Mucosa of descending colon (tissue), 3 donors: ENCODE measurements at places on chromosomes 5 and 9. TPM values are rescaled to one million over a fixed set of nuclear protein-coding genes. Genes with fewer than 3 reads are reported as not detected.

GRCh38 chr5:160539431-160539830, 117.8 kb downstream of the PTTG1 start:
- DNase-seq, result no peak

GRCh38 chr5:133468596-133468995, 143.7 kb downstream of the FSTL4 start:
- DNase-seq, result no peak

DNA sequence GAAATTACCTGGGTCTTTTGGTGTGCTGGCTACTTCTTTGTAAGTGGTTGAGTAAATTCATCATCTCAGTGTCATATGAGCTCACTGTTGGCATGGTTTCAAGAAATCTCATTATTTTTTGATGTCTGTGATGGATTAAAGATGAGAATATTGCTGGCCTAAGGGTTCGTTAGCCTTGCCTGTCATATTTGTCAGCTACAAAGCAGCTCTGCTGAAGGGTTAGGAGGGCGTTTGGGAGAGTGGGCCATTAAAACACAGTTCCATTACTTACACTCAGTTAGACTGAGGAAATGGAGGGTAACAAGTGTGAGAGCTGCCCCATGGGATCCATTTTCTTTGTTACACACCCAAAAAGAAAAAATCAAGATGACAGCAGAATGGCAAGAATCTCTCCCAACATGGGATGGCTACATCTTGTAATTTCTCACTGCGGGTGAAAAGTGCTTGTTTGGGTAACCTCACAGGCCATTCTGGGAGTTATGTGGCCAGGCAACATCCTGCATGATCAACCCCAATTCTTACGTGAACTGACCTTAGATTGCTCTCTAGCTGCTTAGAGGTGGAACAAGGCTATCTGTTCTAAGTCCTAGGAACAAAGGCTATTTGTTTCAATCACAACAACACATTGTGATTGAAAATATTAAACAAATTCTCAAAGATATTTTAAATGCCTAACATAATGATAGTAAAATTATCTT, 609.5 kb upstream of the RGMB start:
- DNase-seq, result no peak

DNA sequence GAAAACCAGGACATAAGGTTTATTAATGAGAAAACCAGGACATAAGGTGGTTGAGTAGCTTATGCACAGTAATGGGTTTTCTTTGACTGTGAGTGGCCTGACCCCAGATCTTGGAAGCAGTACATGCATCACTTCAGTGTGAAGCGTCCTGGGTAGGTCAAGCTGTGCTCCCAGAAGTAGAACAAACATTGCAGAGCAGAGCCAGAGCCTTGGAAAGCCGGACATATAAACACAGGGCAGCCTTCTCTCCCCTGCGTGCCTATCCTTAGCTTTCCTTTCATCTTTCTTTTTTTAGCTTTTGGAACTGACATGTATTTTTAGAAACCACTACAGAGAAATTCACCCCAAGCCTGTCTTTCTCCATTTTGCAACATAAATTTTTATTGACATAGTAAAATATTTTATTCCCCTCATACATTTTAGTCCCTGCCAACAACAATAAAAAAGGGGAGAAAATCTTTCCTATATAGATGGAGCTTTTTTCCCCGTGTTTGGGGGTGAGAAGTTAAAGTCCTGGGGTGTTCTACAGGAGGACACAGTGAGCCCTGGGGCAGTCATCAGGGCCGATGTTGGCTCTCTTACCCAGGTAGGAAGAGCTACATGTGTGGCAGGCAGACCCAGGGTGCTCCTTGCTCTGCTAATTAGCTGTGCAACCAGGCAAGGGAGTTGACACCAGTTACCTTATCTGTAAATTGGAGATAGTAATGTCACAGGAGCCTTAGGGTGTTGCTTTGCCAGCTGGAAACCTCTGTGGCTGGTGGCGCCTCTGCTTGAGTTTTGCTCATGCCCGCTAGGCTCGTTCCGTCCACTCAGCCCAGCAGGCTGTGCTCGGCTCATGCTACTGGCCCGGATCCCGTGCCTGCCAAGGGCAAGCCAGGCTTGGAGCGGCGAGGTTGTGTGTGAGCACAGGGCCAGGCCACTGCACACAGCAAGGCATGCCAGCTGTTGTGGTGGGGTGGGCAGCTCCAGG, 389.6 kb downstream of the KDM4C start:
- peak; percentile 54 for DNase-seq

GRCh38 chr9:86974421-86974820, 27.1 kb upstream of the GAS1 start:
- DNase-seq, result no peak

DNA sequence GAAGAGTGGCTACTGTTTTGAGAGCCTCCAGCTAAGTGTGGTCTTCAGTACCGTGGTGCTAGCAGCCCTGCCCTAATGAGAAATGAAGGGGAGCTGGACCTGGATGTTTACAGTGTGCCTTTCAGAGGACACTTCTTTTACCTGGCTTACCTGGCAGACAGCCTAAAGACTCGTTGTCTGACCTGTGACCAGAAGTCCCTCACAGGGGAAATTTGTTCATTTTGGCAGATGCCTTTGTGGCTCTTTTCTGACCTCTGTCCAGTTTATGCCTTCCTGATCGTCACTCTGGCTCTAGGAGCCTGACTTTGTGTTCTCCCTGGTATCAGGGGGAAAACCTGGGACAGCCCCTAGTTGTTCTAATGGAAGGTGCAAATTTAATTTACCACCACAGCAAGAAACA, 475.1 kb downstream of the DMRTA1 start:
- no peak for DNase-seq

- DNase-seq, result no peak
These were observed 25.8 kb downstream of the NSUN2 start for GRCh38 chr5:6606884-6607558.

The SPAAR gene
- total RNA-seq, result 2.0 TPM

The ADAMTSL2 gene
- 1.3 TPM for total RNA-seq

The PCDHA9 gene
- 0.17 TPM for total RNA-seq

The TMEM215 gene
- not detected for total RNA-seq

The HNRNPA0 gene
- 27.9 TPM for total RNA-seq
